ENCODE measurements at places on chromosomes 2 and 18.
A peak's percentile ranks its signal among the peaks of the same experiment; 100 is the strongest.

DNA sequence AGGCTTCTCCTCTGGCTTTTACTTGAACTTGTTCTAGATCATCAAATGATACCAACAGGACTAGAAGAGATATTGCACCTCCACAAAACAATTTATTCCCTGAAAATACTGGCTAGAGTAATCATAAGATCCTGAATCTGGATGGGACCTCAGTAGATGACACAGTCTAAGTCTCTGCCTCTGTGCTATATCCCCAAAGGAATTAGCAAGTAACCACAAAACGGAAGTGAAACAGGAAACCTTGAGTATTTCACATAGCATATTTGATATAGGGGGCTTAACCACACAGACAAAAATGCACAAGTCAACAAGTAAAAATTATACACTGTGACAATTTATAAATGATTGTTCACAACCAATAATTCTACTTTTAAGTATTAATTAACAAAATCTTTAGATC is 456.9 kb upstream of the TNP1 start:
- DNase-seq = peak; percentile 68

GRCh38 chr18:47260924-47261701 is 9.7 kb upstream of the SKOR2 start:
- no peak for DNase-seq

- no peak for DNase-seq
Observed at GRCh38 chr2:76546207-76546606, 835.5 kb upstream of the GCFC2 start.

DNA sequence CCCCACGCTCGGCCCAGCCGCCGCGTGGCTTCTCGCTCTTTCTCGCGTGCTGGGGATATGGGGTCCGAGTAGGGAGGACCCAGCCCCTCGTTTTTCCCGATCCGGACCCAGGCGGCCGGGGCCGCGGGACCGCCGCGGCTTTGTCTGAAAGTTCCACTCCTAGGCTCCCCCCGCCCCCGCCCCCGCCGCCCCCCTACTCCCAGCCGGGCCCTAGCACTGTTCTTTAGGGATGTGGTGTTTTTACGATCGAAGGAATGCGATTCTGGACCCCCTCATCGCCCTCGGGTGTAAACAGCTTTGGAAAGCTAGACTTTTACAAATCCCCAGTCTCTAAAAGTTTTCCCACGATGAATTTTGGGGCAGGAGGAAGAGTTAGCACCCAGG is 819 bp downstream of the TGIF1 start:
- no peak for DNase-seq

DNA sequence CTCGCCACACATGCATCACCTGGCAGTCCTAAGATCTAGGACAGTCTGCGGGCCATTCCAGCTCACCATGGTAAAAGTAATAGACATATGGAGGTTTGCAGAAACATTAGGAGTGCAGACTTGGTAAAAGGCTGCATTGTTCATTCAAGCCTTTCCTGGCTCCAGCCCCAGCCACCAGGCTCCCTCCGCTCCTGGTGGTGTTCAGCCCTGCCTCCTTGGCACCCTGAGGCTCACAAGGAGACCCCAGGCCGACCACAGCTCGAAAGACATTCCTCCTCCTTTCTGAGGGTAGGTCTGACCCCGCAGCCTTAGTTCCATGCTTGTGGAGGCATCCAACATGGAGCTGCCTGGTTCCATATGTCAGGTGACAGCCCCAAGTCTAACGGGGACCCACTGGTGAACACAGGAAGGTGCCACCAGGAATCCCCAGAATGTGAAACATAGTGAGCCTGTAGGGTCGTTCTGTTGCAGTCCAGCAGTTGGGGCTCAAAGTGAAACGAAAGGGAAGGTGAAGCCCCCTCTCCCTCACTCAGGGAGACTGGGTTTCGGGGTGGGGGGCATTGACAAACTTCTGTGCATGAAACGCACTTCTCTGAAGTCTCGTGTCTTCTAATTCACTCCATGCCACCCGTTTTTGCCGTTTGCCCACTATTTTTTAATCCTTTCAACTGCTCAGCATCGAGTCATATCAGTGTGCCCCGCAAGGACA is 5.0 kb upstream of the SP100 start:
- peak; percentile 29 for DNase-seq

GRCh38 chr2:240688553-240688919 is 3.1 kb upstream of the AQP12A start:
- no peak for DNase-seq

GRCh38 chr2:27003007-27003406 is 29.8 kb upstream of the TMEM214 start:
- no peak for DNase-seq

DNA sequence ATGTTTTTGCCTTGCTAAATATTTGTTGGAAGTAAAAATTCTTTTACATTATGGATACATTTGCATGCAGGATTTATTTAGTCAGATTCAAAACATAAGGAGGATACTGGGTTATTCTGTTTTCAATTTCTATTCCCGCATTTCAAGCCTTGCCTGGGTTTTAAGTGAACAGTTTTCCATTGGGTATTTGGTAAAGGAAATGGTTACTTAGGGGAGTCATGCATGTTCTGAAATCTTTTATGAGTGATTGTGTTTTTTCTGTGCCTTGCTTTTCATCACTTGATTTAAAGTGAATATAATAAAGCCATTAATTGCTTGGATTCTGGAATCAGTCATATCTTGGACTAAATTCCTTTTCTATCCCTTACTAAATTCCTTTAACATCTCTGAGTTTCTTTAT is 12.0 kb upstream of the SP9 start:
- DNase-seq = no peak

DNA sequence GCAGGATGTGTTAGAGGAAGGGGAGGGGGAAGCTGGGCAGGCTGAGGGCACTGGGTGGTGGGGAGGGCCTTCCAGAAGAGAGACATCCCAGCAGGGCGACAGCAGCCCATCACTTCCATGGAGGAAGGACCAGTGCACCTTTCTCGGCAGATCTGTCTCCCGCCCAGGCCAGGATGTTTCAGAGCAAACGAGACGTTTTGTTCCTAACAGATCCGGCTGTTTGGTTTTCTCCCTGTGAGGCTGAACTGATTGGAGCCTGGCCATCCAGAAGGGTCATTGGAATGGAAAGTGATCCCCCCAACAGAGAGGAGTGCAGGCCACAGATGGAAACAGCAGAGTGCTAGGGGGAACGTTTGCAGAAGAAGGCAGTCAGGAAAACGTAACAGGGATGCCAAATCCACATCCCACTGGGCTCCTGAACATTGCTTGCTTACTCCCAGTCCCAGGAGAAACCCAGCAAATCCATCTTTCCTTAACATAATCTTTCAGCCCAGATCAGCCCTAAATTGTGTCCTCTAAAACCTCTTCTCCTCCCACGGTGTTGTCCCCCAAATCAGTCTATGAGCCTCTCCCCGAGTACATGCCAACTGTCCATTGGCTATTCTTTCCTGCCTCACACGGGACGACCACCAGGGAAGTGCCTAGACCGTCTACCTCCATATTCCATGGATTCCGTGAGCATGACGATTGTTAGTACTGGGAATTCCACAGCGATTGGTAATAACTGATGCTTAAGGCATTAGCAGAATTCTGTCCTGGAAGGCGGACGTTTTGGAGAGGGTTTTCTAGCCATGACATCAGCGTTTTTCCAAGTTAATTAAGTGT is 126.8 kb downstream of the SEPTIN10 start:
- no peak for DNase-seq

All from hematopoietic multipotent progenitor cell (in vitro differentiated cells).